Hematopoietic multipotent progenitor cell treated with erythropoietin and hydrocortisone succinate and interleukin-3 and kit ligand, for 17 days (in vitro differentiated cells): ENCODE measurements at places on chromosomes 12 and 14.

- DNase-seq, result no peak
Observed at GRCh38 chr12:79895804-79896203, 39.1 kb downstream of the PPP1R12A start.

GRCh38 chr14:21476523-21476924 is 235 bp downstream of the RAB2B start:
- DNase-seq, result no peak

DNA sequence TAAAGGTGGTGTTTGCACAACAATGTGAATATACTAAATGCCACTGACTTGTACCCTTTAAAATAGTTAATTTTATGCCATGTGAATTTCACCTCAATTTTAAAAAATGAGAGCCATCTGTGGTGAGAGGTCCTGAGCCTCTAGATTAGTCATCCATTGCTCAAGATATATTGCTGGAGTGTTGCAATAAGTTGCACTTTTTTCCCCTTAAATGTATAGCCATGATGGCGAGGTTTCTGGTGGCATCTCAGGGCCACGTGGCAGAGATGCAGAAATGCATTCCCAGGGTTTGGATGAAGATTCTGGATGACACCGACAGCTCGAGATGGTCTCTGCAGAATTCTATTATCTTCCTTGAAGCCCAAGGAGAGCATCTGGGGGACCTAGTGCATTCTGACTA is 153.7 kb downstream of the AACS start:
- DNase-seq, result no peak

GRCh38 chr12:75756771-75757170 is 245.4 kb upstream of the KRR1 start:
- DNase-seq, result no peak

- no peak for DNase-seq
Observed at GRCh38 chr14:24282736-24283135, 11.3 kb upstream of the RABGGTA start.

DNA sequence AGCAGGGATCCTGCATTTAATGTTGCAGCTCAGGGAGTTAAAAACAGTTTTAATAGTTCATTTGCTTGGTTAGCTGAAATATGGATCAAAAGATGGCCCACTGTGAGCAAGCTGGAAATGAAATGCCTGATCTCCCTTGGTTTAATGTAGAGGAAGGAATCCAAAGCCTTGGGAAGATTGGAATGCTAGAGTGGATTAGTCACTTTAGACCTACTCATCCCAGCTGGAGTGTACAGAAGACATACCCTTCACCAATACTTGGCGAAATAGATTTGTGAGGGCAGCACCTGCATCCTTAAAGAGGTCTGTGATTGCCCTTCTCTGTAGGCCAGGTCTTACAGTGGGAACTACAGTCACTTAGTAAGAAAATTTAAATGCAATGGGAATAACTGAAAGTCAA is 58.0 kb upstream of the KRAS start:
- no peak for DNase-seq

GRCh38 chr14:32494609-32495434 is 165.7 kb downstream of the AKAP6 start:
- no peak for DNase-seq

GRCh38 chr12:57530396-57531142 is 7.9 kb downstream of the MBD6 start:
- DNase-seq, result no peak

DNA sequence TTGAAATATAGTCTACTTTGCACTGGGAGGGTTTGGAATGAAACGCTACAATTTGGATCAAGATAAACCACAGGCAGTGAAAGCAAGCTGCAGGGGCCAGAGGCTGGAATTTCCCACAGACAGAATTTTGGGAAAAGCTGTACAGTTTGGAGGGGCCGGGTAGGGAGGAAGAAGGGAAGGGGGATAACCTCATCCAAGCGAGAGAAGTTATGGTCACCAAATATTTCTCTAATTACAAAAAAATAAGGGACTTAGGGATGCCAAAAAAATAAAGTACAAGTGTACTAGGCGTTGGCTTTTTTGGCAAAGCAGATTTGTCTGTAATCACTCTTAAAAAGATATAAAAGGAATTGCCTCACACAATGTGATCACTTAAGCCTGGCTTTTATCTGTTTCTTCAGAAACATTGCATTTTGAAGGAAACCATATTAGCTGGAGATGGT is 31.2 kb upstream of the ADGRD1 start:
- no peak for DNase-seq

GRCh38 chr12:1503281-1503711 is 91.1 kb downstream of the FBXL14 start:
- DNase-seq, result no peak

DNA sequence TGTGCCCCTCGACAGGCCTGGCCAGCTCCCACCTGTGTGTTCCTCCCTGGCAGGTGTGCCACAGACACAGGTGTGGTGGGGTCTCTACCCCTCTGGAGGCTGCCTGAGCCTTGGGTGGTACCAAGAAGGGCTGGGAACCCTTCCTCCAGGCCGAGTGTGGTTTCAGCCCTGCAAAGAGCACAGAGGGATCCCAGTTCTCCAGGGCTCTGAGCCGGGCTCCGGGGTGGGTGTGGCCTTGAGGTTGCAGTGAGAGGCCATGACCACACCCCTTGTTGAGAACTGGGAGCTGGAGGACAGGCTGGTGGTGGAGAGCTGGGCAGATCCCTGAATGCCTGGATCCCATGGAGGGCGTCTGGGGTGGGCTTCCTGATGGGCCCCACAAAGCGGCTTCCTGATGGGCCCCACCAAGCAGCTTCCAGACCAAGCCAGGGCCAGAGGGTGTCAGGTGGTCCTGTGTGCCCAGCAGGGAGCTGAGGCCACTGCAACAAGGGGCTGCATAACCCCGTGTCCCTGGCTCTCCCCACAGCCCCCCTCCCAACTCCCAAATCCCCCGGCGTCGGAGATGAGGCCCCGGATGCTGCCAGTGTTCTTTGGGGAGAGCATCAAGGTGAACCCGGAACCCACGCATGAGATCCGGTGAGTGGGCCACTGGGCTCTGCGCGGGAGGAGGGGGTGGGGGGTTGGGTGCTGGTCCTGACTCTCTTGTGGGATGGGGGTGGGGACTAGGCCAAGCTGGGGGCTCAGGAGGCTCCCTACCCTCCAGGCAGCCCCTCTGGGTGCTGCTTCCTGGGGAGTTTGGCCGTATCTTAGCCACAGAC is 16.6 kb downstream of the RFLNA start:
- DNase-seq, result no peak

- no peak for DNase-seq
Observed at GRCh38 chr12:58554522-58555157, 365.7 kb downstream of the LRIG3 start.

- no peak for DNase-seq
Observed at GRCh38 chr12:58720421-58720820, 199.9 kb downstream of the LRIG3 start.

DNA sequence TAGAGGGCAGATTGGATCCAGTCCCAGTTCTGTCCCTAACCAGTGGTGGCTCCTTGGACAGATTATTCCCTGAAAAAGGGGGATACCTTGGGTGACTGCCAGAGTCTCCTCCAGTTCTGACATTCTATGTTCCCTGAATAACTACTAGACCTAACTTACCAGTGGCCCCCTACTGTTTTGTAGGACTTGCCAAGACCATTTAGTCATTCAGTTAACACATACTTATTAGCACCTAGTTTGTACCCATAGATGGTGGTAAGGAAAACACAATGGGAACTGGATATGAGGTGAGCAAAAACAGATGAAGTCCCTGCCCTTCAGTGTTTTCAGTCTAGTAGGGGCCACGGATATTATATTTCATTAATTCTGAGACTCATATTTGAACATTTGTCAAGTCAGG is 3.5 kb downstream of the PRPF40B start:
- no peak for DNase-seq

GRCh38 chr12:123475246-123475703 is 17.3 kb downstream of the SNRNP35 start:
- DNase-seq, result no peak

- no peak for DNase-seq
Observed at GRCh38 chr14:102798926-102799325, 21.7 kb downstream of the TRAF3 start.

- DNase-seq, result no peak
Observed at GRCh38 chr12:3973269-3973884, 100.2 kb upstream of the PARP11 start.

- no peak for DNase-seq
Observed at GRCh38 chr12:52337054-52337453, 15.9 kb upstream of the KRT83 start.

DNA sequence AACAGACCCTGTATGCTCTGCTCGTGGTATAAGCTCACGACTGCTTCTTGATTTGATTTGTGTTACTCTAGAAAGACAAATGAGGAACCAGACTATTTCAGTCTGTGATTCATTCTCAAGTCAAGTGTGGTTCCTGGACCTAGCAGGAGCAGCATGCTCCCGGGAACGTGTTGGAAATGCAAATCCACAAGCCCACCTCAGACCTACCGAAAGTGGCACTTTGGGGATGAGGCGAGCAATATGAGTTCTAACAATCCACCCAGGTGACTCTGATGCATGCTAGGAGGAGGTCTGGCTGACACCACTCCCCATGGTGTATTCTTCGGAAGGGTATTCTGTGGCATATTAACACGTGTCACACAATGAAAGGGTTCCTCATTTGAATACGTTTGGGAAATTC is 59.5 kb upstream of the TMX1 start:
- no peak for DNase-seq

DNA sequence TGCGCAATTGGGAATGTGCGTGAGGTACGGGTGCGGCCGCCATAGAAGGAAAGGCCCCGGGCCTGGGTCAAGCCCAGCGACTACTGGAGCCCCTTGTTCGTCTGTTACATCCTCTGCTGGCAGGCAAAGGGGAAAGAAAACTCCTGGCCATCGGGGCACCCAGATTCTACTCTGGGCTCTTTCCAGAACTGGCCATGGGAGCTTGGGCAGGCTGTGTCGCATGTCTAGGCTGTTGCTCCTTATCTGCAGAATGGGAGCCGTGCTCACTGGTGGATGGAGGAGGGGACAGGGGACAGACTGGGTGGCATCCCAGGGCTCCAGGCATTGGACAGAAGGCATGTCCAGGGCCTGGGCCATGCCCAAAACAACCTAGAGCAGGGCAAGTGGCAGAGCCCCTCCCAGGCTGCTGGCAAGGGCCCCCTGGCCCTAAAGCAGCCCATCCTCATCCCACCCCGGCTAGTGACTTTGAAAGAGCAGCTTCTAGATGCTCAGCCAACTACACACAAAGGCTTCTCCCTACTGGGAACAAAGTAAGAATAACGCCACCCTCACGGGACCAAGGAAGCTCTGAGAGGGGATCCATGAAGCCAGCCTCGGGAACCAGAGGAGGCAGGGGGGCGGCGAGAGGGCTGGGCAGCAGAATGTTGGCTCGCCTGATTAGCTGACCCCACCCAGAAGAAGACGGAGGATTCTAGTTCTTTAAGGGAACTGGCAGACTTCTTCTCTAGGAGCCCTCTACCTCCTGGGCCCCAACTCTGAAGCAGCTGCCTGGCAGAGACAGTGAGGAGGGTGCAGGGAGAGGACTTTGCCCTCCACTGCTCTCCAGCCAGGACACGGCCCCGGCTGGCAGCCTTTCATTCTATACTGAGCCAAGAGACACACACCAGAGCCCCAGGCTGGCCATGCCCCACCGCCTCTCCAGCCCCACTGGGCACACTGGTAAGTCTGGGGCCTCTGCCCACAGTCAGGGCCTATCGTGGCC is 96.8 kb downstream of the SINHCAF start:
- DNase-seq, result no peak

DNA sequence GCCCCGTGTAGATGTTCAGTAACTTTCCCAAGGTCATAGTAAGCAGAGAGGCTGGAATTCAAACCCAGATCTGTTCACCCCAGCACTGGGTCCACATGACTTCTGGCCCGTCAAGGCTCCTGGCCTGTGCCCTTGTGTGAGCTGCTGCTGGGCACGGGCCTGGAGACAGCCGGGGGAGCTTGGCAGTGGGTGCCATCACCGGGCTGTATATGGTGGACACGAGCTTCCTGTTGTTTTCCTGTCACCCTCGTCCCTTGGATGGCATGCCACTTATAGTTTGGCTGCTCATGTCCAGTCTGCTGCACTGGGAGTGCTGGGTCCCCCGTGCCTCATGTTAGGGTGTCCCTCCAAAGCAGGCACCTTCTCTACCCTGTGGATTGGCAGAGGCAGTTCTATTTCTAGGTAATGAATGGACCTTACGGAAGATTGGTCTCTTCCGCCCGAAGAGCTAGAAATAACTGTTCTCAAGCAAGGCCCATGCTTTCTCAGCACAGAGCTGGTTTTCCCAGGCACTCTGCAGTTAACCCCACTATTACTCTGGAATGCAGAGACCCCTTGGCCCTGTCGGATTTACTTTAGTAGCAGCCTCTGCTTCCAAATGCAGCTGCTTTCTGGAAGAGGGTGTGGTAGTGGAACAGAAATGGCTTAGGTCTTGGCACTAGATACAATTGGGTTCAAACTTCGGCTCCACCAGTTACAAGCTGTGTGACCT is 44.3 kb downstream of the ELK3 start:
- DNase-seq, result no peak

DNA sequence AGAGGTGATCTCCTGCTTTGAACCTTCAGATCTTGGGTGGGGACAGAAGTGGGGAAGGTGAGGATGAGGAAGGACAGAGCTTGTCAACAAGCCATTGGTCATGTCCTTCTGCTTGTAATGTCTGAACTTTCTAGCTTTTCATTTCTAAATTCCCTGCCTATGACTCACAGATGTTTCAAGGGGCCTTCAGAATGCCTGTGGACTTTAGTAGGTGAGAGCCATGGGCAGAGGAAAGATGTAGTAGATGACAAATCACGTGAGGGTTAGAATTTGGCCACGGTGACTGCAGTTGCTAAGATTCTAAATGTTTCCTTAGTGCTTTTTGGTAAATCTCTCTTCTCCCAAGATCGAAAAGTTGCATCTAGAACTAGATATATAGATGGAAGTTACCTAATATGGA is 18.7 kb upstream of the CREBL2 start:
- DNase-seq, result no peak

- no peak for DNase-seq
Observed at GRCh38 chr12:94749890-94750289, 99.5 kb upstream of the TMCC3 start.

GRCh38 chr12:131258398-131258797 is 304.7 kb downstream of the ADGRD1 start:
- DNase-seq, result no peak

DNA sequence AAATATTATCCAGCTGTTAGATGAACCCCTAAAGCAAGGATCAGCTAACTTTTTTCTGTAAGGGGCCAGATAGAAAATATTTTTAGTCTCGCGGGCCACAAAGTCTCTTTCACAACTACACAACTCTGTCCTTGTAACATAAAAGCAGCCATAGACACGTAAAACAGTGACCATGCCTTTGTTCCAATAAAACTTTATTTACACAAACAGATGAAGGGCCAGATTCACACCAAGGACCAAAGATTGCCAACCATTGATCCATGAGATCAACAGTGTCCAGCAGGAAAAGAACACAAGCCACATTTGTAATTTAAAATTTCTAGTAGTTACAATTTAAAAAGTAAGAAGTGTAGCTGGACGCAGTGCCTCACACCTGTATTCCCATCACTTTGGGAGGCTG is 109.7 kb downstream of the PHETA1 start:
- DNase-seq, result no peak

- DNase-seq, result no peak
Observed at GRCh38 chr12:78612190-78612589, 252.4 kb upstream of the SYT1 start.

GRCh38 chr12:54967461-54967860 is 17.1 kb downstream of the TESPA1 start:
- peak; percentile 68 for DNase-seq

- no peak for DNase-seq
Observed at GRCh38 chr12:66978802-66979201, 290.4 kb upstream of the CAND1 start.
